ENCODE measurements at places on chromosomes 7 and 10.

GRCh38 chr7:30147223-30147622 lies 12.4 kb downstream of the MTURN start:
- no peak for DNase-seq

GRCh38 chr10:112988839-112989406 lies 38.9 kb downstream of the TCF7L2 start:
- no peak for DNase-seq

GRCh38 chr7:29641651-29642050 lies 78.0 kb downstream of the PRR15 start:
- DNase-seq = no peak

DNA sequence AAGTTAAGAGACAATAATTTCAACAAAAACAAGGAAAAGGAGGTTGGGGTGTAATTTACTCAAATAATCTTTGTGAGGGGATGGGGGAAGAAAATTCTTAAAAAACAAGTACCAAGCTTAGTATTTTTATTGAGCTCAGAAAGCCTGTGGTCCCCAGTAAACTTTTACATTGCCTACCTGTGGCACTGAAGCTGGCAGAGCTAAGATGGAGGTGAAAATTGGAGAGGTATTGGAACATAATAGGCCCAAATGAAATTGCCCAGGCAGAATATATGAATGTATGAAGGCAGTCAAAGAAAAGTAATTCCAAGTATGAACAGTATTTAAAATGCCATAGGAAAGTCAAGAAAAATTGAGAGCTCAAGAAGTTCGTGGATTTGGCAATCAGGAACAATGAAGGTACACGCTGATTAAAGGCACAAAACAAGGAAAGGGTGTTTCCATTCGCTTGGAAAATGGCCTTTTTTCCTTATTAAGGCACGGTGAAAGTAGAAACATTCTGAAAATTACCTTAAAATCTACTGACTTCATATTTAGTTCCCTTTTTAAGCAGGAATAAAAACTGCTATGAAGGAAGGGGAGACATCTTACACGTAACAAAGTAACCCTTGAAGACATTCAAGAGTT lies 3.4 kb upstream of the KMT2E start:
- no peak for DNase-seq

DNA sequence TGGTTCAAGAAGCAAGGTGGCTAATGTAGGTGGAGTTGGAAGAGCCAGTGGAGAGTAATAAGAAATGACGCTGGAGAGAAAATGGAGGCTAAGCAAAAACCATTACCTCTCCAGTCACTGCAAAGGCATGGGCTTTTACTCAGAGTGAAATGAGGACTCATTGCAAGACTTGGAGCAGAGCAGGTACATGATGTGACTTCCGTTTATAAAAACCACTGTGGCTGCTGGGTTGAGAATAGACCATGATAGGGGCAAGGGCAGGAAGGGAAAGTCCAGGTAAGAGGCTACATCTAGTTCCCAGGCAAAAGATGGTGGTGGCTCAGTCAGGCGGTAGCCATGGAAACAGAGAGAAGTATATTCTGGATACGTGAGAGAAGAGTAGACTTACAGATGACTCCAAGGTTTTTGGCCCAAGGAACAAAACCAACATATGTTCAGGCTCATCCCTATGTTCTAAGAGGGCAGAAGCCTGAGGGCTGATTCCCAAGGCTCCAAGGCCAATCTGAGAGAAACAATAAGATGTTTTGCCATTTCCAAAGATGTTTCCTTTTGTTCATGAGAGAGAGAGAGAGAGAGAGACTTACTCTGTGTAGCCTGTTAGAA lies 21.5 kb upstream of the PDE1C start:
- no peak for DNase-seq

- DNase-seq = no peak
Measured at GRCh38 chr10:33329178-33329577, 5.3 kb downstream of the NRP1 start.

DNA sequence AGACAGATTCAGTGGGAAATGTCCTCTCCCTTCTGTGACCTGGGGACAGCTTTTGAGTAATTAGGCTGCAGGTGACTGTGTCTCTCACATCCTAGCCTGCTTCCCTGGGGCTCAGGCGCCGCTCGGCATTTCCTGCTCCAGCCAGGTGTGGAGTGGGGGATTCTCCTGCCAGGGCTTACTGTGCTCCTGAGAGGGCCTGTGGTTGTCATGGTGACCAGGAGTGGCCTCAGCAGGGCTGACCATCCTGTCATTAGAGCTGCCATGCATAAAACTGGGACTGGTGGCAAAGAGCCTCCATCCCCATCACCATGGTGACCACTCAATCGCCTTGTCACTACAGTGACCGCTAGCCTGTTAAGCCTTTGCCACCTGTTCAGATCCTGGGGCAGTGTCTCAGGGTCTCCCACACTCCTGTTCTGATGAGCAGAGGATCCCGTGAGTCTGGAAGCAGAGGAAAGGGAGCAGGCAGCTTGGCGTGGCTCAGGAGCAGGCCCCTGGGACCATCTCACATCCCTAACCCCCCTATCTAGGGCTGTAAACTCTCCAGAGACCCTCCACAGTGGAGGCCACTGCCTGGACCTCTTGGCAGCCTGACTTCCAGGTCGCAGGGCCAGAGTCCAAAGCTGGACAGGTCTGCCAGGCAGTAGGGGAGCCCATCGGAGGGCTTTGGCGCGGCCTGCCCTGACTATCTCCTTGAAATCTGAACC lies at the start of gene GCK:
Gene GCK, minus strand, starts transcription at position 154 of the 707 bp plus-strand sequence. CDS start 486 bp downstream, outside the sequence.
- no peak for DNase-seq

- peak; percentile 91 for DNase-seq
Measured at GRCh38 chr7:100177045-100178001, at the start of the genes GPC2 and STAG3. Gene GPC2, minus strand, starts transcription at chr7:100177381. Its CDS starts 182 bp downstream, at chr7:100177199. Gene STAG3, plus strand, starts transcription at chr7:100177918. Its CDS starts 2,639 bp downstream, at chr7:100180557.

DNA sequence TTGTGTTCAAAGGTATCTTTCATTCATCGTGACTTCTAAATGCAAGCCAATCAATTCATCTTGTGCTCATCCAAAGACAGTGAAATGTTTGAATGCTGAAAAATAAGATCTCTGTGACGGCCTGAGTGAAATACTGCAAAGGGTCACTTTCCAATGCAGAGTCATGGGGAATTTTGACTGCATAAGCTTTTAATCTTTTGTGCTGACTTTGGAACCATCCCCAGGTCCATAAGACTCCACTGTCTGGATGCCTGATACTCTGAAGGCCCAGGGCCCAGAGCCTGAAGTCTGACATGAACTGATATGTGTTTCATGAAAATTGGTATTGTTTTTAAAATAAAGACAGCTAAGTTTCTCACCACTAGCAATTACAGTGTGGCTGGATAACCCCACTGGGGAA lies 39.0 kb downstream of the PPP1R3C start:
- DNase-seq = no peak

DNA sequence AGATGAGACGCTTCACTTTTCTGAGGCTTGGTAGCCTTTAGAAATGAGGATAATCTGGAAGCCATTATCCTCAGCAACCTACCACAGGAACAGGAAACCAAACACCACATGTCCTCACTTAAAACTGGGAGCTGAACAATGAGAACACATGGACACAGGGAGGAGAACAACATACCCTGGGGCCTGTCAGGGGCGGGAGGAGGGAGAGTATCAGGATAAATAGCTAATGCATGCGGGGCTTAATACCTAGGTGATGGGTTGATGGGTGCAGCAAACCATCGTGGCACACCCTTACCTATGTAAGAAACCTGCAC lies 48.9 kb downstream of the LRGUK start:
- no peak for DNase-seq

GRCh38 chr10:124699471-124700292 lies 44.5 kb downstream of the FAM53B start:
- no peak for DNase-seq

DNA sequence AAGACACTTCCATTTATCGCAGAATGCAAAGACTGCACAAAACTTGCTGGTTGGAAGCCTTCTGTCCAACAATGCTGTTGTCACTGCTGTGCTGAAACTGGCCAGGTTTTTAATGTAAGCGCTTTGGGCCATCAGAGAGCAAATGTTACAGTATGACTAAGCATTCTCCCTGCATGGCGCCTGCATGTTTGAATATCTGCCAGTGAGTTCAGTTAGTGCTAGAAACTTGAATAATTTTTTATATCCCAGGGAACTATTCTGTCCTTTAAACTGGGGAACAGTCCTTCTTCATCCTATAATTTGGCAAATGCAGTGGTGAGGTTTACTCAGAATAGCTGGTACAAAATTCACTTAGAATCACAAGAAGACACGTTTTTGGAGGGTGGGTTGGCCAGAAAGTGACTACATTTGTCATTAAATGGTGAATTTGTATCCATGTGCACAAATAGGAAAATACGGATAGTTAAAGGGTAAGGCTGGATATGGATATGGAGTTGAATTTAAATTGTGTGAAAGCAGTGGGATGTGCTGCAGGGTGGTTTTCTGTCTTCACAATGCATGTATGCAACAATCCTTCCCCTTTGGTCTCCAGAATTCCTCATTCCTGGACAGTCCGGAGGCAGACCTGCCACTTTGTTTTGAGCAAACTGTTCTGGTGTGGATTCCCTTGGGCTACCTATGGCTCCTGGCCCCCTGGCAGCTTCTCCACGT lies 1.7 kb downstream of the ABCC2 start:
- no peak for DNase-seq

- DNase-seq = no peak
Measured at GRCh38 chr10:132679217-132679595, 106.7 kb downstream of the NKX6-2 start.

DNA sequence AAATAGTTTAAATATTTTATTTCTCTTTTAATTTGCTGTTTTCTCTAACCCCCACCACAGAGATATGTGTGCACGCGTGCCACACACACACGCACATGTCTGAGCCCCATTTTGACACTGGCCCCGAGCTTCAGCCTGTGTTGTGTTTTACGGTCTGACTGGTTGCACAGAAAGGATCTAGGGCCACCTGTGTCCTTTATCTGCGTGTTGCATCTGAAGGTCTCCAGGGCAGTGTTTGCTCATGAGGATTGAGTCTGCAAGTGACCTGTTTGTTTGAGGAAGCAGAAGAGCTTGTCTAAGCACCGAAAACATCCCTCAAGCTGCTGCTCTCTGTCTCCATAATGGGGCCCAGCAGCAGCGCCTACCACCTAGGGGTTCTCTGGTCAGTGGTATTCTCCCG lies 266.4 kb upstream of the LYZL1 start:
- DNase-seq = no peak

GRCh38 chr10:10318856-10319255 lies 698.8 kb upstream of the CELF2 start:
- no peak for DNase-seq

DNA sequence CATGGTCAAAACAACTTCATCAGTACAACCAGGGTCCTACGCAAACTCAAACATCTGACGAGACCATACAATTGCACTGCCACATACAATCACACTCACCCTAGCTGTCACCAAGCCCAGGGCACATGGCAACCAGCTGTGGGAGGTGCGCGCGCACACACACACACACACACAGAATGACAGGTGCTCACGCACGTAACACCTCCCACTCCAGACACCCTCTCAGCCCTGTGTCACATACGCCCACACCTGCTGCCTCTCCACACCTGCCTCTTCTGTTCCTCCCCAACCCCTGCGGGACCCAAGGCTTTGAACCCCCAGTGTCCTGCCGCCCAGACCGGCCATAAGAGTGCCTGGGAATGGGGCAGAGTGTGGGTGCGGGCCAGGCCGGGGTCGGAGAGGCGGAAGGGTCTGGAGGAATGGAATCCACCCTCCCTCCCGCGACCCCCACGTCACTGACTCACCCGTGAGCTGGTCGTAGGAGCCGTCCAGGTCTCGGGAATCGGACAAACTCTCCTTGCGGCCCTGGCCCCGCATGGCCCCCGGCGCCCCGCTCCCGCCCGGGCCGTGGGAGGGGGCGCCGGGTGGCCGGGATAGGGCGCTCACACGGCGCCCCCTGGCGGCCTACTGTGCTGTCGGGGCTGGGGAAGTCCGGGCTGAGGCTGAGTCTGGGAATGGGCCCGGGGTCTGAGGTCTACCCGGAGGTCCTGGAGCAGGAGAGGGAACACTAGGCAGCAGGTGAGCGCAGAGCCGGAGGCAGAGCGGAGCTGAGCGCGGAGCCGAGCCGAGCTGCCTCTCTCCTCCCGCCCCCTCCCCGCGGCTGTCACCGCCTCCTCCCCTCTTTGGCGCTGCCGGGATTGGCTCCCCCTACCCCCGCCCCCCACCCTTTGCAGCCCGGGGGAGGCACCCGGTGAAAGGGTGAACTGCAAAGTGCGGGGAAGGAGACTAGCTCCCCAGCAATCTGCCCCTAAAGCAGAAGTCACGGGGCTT lies at the start of gene KCNIP2:
Gene KCNIP2, minus strand, starts transcription at position 769 of the 990 bp plus-strand sequence. Its CDS starts 232 bp downstream, at position 537.
- no peak for DNase-seq

- DNase-seq = no peak
Measured at GRCh38 chr10:130064783-130065182, 45.8 kb downstream of the C10orf143 start.
